Inflammatory macrophage treated with lipopolysaccharide for 4 hours (primary cell): ENCODE measurements at places on chromosomes 5 and 9.

DNA sequence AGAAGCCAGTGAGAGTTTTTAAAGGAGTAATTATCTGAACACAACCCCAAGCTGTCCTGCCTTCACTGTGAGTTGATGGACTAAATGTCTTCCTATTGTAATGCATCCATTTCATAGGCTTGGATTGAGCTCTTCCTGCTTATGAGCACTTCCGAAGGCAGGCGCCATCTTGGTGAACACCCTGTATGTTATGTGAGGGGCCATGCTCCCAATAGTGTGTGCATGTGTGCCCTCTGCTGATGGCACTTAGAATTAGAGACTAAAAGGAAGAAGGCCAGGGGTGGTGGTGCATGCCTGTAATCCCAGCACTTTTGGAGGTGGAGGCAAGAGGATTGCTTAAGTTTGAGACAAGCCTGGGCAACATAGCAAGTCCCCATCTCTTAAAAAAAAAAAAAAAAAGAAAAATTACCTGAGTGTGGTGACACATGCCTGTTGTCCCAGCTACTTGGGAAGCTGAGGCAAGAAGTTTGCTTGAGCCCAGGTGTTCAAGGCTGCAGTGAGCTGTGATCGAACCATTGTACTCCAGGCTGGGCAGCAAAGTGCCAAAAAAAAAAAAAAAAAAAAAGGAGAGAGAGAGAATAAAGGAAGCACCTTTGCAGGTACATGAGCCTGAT lies 65.0 kb downstream of the C9orf152 start:
- DNase-seq = no peak

DNA sequence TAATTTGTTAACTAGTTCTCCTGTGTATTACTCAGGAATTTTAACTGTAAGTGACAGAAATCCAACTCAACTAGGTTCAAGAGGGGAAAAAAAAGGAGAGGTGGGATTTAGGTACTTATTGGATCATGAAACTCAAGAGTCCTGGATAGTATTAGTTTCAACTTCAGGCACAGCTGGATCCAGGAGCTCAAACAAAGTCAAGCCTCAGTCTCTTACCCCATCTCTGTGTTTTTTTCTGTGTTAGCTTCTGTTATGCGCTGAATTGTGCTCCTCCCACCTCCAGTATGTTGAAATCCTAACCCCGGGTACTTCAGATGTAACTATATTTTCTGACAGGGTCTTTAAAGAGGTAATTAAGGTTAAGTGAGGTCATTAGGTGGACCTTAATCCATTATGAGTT lies 53.5 kb downstream of the SMIM23 start:
- no peak for DNase-seq

- DNase-seq = no peak
Observed at GRCh38 chr5:151958111-151958510, 33.5 kb upstream of the GLRA1 start.

GRCh38 chr9:87381746-87382145 lies 115.9 kb upstream of the DAPK1 start:
- DNase-seq = no peak

- no peak for DNase-seq
Observed at GRCh38 chr9:121354762-121355161, 15.3 kb downstream of the STOM start.

DNA sequence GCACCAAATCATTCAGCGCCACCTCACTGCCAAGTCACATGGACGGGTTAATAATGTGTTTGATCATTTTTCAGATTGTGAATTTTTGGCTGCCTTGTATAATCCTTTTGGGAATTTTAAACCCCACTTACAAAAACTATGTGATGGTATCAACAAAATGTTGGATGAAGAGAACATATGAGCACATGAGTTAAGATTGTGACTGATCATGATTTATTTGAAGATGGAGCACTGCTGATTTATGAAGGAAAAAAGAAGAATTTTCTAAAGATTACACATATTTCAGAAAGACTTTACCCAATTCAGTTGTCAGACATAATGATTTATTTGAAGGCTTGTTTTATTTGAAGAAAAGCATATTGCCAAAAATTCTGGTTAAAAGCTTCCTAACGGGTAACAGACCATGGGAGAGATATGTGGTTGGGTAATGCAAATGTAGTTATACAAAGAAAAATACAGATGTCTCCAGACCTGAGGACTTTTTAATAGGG lies 37.4 kb downstream of the TNFAIP8 start:
- no peak for DNase-seq

- no peak for DNase-seq
Observed at GRCh38 chr5:4674166-4674565, 466.0 kb upstream of the ADAMTS16 start.

- no peak for DNase-seq
Observed at GRCh38 chr5:59346514-59346913, 547.0 kb downstream of the PDE4D start.

- peak; percentile 11 for DNase-seq
Observed at GRCh38 chr5:57082441-57083067, 91.3 kb upstream of the GPBP1 start.

DNA sequence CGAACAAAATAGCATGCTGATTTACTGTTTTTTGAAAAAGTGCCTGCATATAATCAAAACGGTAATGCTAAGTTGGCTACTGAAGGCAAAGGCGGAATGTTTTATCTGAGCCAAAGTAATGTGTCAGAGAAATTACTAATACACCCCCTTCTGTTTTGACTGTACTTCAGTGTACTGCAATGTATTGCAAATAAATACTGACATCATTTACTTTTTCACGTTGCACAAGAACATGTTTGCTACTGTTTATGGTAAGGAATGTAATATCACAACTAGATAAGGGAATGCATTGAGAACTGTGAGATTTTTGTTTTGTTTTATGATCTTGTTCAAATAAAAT lies 813 bp upstream of the AGTPBP1 start:
- DNase-seq = peak; percentile 92

GRCh38 chr5:16313761-16314160 lies 134.2 kb upstream of the MARCHF11 start:
- no peak for DNase-seq

DNA sequence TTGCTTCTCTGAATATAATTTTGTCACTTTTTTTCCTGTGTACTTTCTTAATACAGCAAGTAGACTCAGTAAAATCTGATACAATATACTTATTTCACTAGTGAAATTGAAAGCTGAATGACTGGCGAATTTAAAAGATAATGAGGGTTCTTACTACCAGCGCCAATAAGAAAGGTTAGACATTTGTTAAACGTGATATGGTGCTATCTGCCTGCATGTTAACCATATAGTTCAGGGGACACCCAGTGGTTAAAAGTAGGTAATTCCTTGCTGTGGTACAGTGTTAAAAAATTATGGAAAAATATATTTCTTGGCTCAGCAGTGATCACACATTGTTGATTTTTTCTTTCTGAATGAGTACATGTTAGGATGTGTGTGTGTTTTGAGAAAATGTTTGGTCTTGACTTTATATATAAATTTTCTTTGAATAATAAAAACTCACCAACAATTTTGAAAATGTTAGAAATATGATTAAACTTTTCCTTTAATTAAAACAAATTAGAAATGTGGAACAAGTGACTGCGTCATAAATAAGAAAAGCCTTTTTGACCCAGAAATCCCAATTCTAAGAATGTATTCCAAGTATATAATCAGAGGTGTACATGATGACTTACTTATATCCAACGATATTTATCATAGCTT lies 25.8 kb downstream of the CAST start:
- DNase-seq = peak; percentile 70

DNA sequence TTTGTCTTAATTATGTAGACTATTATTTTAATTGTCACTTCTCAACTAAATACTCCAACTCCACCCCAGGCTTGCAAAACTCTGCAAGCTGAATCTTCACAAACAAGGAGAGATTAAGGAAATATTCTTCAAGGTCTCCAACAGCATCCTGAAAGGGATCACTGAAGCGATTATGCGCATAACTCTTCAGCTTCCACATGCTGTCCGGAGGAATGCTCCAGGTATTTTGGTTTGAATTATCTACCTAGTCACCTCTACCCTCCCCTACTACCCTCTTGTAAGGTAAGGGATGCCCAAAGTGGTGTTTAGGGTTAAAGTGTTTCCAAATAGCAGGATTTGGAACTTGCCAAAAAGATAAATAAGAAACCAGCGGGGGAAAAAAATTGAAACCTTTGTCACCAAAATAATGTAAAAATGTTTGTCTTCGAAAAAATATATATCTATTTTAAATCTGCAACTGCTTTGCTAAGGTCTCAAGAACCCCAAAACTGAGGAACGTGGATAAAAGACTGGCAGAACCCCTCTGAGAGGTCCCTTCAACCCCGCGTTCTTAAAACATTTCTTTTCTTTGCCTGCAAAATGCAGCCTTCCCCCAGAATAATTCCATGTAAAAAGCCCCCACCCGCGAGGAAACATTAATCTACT lies 11.6 kb downstream of the PTCH1 start:
- no peak for DNase-seq

DNA sequence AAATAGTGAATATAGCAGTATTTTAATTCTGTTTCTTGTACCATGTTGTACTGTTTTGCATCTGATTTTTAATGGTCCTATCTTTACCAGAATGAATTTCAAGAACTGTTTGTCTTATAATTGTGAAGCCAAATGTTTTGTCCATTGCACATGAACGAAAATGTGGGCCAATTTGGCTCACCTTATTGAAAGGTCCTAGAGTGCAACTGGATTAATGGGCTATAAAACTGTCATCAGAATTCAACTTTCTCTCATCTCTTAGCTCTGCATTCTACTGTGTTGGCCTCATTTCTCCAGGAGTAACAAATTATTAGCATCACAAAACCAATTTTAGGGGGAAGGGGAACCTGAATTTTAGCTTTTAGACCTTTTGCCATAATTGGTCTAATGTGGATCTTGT lies 179.4 kb upstream of the NUDT12 start:
- DNase-seq = no peak

DNA sequence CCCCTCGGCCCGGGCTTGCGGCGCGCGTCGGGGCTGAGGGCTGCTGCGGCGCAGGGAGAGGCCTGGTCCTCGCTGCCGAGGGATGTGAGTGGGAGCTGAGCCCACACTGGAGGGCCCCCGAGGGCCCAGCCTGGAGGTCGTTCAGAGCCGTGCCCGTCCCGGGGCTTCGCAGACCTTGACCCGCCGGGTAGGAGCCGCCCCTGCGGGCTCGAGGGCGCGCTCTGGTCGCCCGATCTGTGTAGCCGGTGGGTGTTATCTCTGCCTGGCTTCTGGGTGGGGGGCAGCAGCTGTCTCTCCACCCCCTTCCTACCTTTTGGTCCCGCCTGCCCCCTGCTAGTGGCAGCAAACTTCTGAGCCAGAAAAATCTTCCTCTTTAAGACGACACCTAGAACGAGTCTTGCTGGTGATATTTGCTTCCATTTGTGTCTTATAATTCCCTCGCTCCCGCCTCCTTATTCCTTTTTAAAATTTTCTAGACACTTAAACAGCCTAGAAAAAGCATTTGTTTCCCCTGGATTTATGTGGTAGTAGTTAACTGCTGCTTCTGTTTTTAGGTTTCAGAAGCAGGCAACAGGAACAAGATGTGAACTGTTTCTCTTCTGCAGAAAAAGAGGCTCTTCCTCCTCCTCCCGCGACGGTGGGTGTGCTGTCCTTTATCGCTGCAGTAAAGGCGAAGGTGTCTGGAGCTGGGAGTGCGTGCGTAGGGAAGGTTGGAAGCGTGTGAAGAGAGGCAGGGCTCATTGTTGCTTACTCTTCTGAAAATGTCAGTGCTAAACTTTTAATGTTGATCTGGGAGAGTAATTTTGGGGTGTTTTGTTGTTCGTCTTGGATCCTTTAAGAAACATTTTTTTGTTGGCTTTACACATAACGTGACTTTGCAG lies 554 bp downstream of the JAK2 start:
- peak; percentile 73 for DNase-seq

DNA sequence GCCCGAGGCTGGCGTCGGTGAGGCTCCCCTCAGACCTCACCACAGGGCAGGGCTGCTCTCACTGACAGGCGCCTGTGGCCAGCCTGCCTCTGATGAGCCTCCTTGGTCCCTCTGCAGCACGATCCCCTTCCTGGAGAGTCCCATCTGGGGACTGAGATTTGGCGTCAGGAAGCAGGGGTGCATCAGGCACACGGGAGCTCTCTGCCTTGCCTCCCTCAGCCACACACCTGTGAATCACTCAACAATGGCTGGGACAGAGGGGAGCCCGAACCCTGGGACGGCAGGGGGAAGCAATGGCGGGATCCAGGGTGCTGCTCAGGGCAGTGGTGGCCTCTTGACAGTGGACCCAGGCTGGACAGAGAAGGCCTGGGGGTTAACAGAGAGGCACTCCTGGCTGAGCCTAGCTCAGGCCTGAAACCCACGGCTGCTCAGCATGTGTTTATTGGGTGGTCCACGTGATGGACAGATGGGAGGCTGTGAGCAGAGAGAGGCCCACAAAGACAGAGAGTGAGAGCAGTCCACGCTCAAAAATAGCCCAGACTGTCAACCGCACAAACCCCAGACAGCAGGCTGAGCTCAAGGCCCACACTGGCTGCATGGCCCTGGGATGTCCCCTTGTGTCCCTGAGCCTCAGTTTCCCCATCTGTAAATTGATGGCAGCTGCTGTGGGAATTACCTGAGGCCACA lies 11.9 kb downstream of the RASGEF1C start:
- DNase-seq = no peak

DNA sequence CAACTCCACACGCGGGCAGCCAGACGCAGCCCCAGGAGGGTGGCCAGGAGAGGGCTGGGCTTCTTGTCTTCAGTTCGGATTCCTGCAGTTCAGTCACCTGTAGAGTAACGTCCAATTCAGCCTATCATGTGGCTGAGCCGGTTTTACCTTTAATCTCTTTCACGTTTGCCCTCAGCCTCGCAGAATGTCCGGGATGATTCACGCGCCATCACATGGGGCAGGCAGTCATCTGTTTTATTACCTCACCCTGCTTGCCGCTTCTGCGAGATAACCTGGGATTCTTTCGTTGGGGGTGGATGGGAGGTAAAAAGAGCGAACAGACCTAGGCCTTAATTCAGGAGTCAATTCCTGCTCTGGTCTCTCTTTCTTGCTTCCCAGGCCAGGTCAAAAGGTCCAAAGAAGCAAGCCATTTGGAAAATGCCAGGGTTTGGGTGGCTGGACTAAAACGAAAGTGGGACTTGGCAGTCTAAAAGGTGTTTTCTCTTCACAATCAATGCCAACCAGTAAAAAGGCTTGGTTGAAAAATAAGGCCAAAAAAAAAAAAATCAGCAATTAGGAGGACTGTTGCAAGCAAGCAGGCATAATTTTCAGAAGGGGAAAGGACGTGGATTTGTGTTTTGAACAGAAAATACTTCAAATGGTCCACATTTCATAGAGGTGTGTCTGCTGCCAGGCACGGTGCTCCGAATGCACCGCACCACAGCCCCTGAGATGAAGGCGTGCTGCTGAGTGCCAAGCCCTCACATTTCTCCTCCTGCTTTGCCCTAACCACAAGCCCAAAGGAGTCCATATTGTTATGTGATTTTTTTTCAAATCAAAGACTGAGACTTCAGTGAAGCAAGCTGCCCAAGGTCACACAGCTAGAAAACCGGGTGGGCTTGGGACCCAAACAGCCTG lies 2.8 kb upstream of the WWC1 start:
- DNase-seq = no peak

- no peak for DNase-seq
Observed at GRCh38 chr9:111195766-111196165, 134.3 kb downstream of the OR2K2 start.

GRCh38 chr5:105696440-105696839 lies 1974.3 kb downstream of the EFNA5 start:
- DNase-seq = no peak

- DNase-seq = no peak
Observed at GRCh38 chr5:172860520-172861443, 26.7 kb downstream of the ERGIC1 start.
